ENCODE measurements at places on chromosomes 16 and 17. TPM values are rescaled to one million over a fixed set of nuclear protein-coding genes. Genes with fewer than 3 reads are reported as not detected.

Gene HOXB4
- 5.8 TPM for total RNA-seq

Gene TBX2
- total RNA-seq, result 134 TPM

Gene ASIC2
- 0.66 TPM for total RNA-seq

Gene HAP1
- total RNA-seq, result under 0.01 TPM
